Fibroblast of skin of abdomen (primary cell): ENCODE measurements at places on chromosomes 1 and 21.

DNA sequence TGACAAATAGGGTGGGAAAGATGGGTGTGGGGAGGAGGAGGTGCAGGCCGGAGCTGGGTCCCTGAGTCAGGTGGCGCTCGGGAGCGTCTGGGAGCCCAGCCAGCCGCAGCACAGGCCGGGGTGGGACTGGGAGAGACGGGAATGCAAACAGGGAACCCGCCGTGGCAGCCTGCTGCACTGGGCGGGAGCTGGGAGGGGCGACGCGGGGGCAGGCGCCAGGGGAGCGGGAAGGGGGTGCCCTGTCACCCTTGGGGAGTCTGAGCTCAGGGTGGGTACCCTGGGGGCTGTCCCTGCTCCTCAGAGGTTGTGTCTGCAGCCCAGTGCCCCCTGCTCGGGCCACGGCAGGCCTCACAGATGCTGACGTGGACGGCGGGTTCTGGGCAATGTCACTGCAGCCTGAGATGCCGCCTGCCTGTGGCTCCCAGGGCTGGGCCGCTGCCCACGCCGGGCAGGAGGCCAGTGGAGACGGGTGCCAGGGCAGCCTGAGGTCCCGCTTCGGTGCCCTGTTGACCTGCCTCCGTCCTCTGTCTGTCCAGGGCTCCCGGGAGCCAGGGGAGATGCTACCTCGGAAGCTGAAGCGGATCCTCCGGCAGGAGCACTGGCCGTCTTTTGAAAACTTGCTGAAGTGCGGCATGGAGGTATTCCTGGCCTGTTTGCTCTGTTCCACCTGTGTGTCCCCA, 16.6 kb upstream of the LRRC3 start:
- DNase-seq: no peak

GRCh38 chr1:9699361-9699760, 47.8 kb downstream of the PIK3CD start:
- DNase-seq: no peak

DNA sequence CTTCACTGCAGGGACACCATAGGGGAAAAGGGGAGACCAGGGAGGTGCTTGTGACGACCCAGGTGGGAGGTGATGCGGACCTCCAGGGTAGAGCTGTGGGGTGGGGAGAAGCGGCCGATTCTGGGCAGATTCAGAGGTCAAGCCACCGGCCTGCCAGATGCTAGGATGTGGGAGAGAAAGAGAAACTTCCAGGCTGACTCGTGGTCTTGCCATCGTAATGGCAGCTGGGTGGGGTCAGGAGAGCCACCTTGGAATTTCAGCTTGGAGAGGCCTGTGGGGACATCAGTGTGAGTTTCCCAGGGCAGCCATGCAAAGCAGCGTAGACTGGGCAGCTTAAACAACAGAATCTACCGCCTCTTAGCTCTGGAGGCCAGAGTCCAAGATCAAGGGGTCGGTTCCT, 258.0 kb upstream of the VAMP3 start:
- no peak for DNase-seq

DNA sequence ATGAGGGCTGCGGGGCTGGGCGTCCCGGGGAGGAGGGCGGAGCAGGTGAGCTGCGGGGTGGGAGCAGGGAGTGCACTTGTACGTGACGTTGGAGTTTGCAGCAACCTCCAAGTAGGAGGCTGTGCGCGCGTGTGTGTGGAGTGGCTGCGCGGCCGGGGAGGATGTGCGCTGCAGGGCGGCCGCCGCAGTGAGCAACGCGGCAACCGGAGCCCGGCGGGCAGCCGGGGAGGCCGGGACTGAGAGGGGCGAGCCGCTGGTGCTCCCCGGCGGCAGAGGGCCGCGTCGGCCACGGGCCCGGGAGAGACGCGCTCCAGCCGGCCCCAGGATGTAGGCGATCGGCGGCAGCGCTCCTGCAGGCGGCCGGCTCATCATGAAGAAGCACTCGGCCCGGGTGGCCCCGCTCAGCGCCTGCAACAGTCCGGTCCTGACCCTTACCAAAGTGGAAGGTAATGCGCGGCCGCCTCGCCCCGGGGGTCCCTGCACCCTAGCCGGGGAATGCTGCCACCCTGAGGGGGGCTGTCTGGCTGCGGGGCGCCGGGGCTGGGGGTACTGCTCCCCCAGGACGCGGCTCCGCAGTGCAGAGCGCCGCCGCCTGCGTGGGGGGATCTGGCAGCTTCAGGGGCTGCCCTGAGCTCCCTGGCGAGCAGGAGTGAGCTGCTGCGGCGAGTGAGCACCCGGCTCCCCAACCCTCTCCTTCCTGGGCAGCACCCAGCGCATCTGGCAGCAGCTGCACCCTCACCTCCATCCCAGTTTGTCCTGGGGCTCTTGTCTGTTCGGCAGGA, 158.9 kb upstream of the COA6 start:
- peak; percentile 12 for DNase-seq
